ENCODE measurements at places on chromosomes 7 and 10.

DNA sequence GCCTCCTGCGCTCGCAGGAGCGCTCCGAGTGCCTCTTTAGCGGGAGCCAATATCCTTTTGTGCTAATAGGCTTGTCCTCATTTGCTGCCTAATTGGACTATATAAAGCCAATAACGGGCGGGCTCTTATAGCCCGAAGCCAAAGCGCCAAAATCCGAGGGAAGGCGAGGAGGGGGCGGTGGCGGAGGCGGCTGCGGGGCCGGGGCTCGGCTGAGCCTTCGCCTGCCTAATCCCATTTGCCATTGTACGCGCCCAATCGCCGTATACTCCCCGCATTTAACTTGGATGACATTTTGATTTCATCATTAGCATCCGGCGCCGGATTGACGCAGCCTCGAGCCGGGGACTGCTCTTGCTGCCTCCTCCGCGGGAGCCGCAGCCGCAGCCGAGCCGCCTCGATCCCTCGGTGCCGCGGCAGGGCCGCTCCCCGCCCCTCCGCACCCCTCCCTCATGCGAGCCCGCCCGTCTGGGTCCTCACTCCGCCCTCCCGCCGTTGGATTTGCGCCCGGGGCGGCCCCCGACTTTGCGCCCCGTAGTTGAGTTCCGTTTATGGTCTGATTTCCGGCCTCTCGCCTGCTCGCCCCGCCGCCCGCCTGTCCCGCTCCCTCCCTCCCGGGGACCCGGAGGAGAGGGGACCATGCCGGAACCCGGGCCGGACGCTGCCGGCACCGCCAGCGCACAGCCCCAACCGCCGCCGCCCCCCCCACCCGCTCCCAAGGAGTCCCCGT lies at the start of gene HMX3:
Gene HMX3, plus strand, starts transcription at position 556 of the 727 bp plus-strand sequence. Its CDS starts 81 bp downstream, at position 637.
- no peak for DNase-seq

DNA sequence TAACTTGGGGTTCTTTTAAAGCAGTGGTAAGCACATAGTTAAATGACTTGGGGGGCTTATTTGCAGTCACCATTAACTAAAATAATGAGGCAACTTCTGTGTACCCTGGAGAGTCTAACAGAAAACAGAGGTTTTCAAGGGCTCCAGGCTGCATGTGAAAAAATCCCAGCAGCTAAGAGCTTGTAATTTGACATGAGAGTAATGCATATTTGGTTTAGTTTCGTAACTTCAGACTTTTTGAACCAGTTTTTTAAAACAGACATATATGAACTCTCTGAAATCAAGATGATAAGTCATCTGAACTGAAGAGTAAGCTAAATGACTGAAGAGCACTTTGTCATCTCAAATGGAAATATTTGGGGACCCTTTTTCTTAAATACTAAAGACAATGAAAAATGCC lies 40.2 kb upstream of the IFRD1 start:
- DNase-seq: no peak

- no peak for DNase-seq
These were observed 154.8 kb upstream of the LAMB4 start for GRCh38 chr7:108285003-108285368.

- DNase-seq: no peak
These were observed 515.7 kb upstream of the GALNT17 start for GRCh38 chr7:70616211-70616610.

GRCh38 chr7:129386506-129386905 lies 47.7 kb upstream of the STRIP2 start:
- DNase-seq: no peak
